Upper lobe of left lung (tissue), 6 donors: ENCODE measurements at places on chromosomes 12 and 14. TPM values are rescaled to one million over a fixed set of nuclear protein-coding genes. Genes with fewer than 3 reads are reported as not detected.

Gene NYNRIN
- 16.8 TPM for total RNA-seq

DNA sequence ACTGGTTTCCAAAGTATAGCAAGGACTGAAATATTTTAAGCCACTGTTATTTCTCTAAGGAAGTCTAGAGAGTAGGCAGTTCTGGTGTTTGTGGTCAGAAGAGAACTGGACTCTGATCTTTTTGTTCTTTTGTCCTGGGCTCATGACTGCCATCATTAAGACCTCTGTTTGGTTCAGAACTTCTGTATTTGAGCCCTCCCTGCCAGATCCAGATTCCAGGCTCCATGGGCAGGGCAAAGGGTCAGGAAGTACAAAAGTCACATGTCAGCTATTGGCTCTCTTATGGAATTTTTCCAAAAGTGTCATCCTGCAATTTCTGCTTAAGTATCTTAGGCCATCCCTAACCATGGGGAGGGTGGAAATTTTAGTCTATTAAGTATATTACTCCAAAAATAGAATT, 6.8 kb downstream of the PIWIL1 start:
- H3K27ac ChIP-seq: no peak overlapping the region
- no peaks in the 10 kb centered on the region for H3K27me3 ChIP-seq
- H3K4me3 ChIP-seq: no peak overlapping the region
- DNase-seq: no peak

Gene ANAPC7
- total RNA-seq: 45.1 TPM

DNA sequence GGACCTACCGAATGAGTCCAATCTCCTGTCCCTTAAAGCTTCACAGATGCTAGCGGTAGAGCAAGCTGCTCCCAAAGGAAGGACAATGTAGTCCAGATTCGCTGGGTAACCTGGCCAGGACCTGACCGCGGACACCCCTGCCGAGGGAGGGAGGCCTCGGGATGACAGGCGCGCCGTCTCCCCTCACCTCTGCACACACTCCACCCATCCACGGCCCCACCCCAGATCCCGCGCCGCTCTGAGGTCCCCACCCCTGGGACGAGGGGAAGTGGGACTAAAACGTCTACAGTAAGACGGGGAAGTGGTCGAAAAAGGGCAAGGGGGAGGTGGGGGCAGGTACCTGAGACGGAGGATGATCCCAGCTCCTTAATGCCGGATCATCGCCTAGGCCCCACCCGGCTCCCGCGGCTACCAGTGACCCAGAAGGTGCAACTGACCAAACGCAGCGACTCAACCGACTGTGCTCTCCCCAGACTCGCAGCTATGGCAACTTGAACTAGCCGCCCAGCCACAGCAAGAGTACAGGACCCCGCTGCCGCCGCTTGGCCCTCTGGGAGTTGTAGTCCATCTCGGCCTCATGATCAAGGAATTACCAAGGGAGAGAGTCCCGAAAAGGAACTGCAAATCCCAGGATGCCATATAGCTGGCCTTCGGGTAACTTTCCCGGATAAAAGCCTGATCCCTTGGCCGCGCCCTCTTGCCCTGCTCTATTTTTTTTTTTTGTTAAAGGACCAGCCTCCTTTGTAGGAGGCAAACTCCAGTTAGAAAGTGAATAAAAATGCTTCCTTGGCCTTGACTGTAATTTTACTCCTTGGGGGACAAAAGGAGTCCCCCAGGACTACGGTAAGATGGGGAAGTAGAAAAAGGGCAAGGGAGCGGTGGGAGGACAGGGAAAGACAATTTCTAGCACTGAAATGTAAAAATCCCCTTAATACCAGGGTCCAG, at the start of gene CEP128:
CEP128 (minus strand) TSS at position 498 of the 945 bp plus-strand sequence.
- no peaks in the 10 kb centered on the region for H3K36me3 ChIP-seq
- DNase-seq: peak; percentile 93
- peak within 1 kb of the TSS; percentile 70 for H3K4me3 ChIP-seq

DNA sequence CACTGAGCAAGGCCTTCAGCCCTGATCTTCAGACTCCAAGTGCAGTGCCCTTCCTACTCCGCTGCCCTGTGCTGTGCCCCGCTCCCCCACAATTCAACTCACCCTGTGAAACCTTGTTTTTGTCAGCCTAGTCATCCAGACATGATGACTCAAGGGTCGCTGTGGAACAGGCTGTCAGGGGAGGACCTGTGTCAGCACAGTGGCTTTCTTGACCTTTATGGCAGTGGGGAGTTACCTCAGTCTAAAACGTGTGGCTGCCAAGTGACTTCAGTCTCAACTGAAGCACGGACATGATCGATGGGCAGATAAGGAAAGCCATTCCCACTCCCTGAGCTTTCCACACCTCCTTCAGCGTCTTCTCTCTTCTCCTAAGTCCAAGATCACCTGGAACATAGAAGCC, 16.3 kb upstream of the FLVCR2 start:
- H3K27me3 ChIP-seq: no peaks in the 10 kb centered on the region
- H3K4me3 ChIP-seq: no peak overlapping the region
- peaks cover 18% of the 10 kb centered on the region for H3K4me1 ChIP-seq

DNA sequence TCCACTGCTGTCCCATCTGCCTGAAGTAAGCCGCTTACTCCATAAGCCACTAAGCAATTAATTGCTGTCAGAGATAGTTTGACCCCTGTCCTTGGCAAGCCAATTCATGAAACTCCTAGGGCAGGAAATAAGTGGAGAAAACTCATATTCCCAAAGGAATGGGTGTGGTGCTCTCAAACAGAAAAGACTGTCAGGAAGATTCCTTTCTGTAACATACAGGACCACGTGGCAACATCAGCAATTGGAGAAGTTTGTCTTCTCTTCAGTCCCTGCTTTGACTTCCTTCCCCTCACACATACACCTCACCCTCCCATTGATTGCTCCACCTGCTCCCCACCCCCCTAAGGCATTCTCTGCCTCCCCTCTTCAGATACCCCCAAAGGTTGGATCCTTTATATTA, 36.2 kb upstream of the MDM1 start:
- peaks cover 40% of the 10 kb centered on the region for H3K4me1 ChIP-seq
- H3K27me3 ChIP-seq: no peaks in the 10 kb centered on the region
- no peak for DNase-seq
- H3K4me3 ChIP-seq: no peak overlapping the region
- peak overlapping the region; percentile 94 for H3K27ac ChIP-seq
- H3K36me3 ChIP-seq: no peaks in the 10 kb centered on the region

GRCh38 chr14:68181519-68182326, 362.1 kb downstream of the RAD51B start:
- no peaks in the 10 kb centered on the region for H3K27me3 ChIP-seq
- H3K27ac ChIP-seq: no peak overlapping the region
- peaks cover 7% of the 10 kb centered on the region for H3K4me1 ChIP-seq
- H3K4me3 ChIP-seq: no peak overlapping the region
- no peaks in the 10 kb centered on the region for H3K36me3 ChIP-seq

DNA sequence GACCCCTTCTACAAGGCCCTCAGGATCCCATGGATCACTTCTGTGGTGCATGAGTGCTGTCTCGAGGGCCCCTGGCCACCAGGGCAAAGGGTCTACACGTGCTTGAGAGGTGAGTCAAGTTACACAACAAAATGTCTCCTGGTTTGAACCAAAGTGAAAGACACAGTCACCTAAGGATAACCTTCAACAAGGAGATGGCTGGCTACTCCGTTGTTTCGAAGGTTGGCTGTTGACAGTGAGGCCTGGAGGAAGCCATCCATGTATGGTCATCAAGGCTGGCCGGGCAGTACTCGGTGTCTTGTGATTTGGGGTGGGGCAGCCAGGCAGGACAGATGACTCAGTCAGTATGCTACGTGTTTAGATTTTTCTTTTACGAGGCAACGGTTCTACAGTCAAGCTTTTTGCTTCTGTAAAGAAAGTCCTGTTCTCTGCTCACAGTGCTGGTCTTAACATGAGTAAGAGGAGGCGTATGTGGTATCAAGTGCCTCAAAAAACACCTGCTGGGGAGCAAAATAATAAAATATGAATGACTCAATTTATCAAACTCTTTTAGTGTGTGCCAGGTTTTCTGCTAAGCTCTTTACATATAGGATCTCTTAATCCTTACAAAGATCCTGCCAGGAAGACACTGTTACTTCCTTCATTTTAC, 18.0 kb upstream of the NT5DC3 start:
- DNase-seq: peak; percentile 65
- H3K27me3 ChIP-seq: no peaks in the 10 kb centered on the region
- H3K4me1 ChIP-seq: no peaks in the 10 kb centered on the region
- no peak overlapping the region for H3K27ac ChIP-seq
- H3K4me3 ChIP-seq: no peak overlapping the region

- peaks cover 8% of the 10 kb centered on the region for H3K4me1 ChIP-seq
- DNase-seq: no peak
- H3K36me3 ChIP-seq: no peaks in the 10 kb centered on the region
- no peak overlapping the region for H3K27ac ChIP-seq
- H3K4me3 ChIP-seq: no peak overlapping the region
- H3K27me3 ChIP-seq: no peaks in the 10 kb centered on the region
Observed at GRCh38 chr12:94638521-94638920, 11.8 kb downstream of the TMCC3 start.

Gene PTPRR
- 2.7 TPM for total RNA-seq

GRCh38 chr12:132954471-132955048, 1.5 kb downstream of the ZNF605 start:
- H3K27me3 ChIP-seq: no peaks in the 10 kb centered on the region
- H3K27ac ChIP-seq: no peak overlapping the region
- peaks cover 15% of the 10 kb centered on the region for H3K4me1 ChIP-seq
- H3K36me3 ChIP-seq: peaks cover 10% of the 10 kb centered on the region

GRCh38 chr14:77375164-77375950, 1.5 kb downstream of the TMED8 start:
- no peaks in the 10 kb centered on the region for H3K27me3 ChIP-seq
- no peak for DNase-seq
- H3K27ac ChIP-seq: no peak overlapping the region
- H3K4me3 ChIP-seq: no peak overlapping the region
- H3K4me1 ChIP-seq: peaks cover 16% of the 10 kb centered on the region
- no peaks in the 10 kb centered on the region for H3K36me3 ChIP-seq

DNA sequence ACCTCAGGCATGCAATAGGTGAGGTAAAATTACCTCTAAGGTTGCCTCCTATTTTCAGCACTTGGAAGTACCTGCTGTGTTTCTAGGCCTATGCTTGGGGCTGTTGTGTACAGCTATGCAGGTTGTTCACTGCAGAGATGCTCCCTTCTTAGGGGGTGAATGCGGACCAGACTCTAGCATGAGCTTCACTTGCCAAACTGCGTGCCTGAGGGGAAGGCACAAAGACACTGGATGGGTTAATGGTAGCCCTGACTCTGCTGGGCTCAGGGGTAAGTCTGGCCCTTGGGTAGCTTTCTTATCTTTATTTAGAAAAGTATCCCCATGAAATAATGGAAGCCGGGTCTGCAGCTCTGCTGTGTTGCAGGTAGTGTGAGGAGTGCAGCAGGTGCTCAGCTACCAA, 35.7 kb downstream of the B4GALNT3 start:
- no peak for DNase-seq
- no peaks in the 10 kb centered on the region for H3K4me1 ChIP-seq
- no peaks in the 10 kb centered on the region for H3K36me3 ChIP-seq
- no peak overlapping the region for H3K4me3 ChIP-seq
- H3K27me3 ChIP-seq: no peaks in the 10 kb centered on the region
- no peak overlapping the region for H3K27ac ChIP-seq

Gene AICDA
- not detected for total RNA-seq

Gene GOLT1B
- total RNA-seq: 30.1 TPM

Gene POLE
- total RNA-seq: 26.1 TPM

GRCh38 chr14:100820957-100821356, 5.0 kb upstream of the MEG3 start:
- H3K4me3 ChIP-seq: no peak overlapping the region
- no peak overlapping the region for H3K27ac ChIP-seq
- peaks cover 7% of the 10 kb centered on the region for H3K4me1 ChIP-seq
- no peak for DNase-seq
- H3K36me3 ChIP-seq: no peaks in the 10 kb centered on the region

- peaks cover 6% of the 10 kb centered on the region for H3K36me3 ChIP-seq
- no peaks in the 10 kb centered on the region for H3K4me1 ChIP-seq
- no peak overlapping the region for H3K27ac ChIP-seq
- no peaks in the 10 kb centered on the region for H3K27me3 ChIP-seq
- DNase-seq: no peak
Observed at GRCh38 chr12:132583736-132584135, 26.6 kb downstream of the LRCOL1 start.

DNA sequence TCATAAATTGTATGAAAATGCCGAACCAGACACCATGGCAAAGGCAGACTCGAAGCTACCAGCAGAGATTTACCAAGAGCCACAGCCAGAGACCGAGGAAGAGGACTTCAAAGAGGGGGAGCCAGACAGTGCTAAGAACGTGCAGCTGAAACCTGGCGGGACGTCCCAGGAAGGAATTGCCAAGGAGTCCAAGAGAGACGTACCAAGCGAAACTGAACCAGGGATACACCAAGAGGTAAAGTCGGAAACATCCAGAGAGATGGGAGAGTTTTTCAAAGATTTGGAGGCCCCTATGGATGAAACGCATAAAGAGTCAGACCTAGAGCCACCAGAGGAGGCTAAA, 294 bp downstream of the SAMD15 start:
- peaks cover 20% of the 10 kb centered on the region for H3K4me1 ChIP-seq
- H3K27ac ChIP-seq: peak overlapping the region; percentile 76
- H3K27me3 ChIP-seq: no peaks in the 10 kb centered on the region
- no peak for DNase-seq

Gene CISTR
- total RNA-seq: not detected

DNA sequence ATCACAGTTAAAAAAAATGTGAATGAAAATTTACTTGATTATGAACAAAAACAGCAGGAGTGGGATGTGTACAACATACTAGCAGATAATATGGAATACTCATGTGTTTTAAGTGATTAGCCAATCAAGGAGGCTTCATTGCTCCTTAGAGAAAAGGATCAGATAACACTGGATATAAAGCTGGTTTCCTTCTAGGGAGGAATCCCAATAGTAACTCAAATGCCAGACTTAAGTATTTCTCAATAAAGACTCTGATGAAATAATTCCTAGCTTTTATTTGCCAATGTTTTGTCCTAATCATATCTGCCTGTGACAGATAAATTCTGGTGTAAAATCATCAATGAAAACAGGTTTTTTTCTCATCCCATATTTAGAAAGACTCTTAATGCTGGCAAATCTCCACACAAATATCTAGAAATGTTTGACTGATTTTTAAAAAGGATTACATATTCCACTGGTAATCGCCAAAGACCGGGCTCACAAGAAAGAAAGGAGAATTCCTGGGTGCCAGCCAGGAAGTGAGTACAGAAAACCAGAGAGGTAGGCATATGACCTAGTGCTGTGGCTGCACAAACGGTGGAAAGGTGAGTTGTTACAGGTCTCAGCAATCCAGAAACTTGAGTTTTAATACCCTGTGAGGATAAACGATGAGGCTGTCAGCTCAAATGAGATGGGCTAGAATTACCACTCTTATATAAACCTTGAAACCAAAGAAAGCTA, 108.6 kb upstream of the TTC7B start:
- H3K4me3 ChIP-seq: no peak overlapping the region
- no peaks in the 10 kb centered on the region for H3K27me3 ChIP-seq
- no peaks in the 10 kb centered on the region for H3K4me1 ChIP-seq

- no peak for DNase-seq
- H3K36me3 ChIP-seq: no peaks in the 10 kb centered on the region
- no peak overlapping the region for H3K4me3 ChIP-seq
- peaks cover 27% of the 10 kb centered on the region for H3K4me1 ChIP-seq
Observed at GRCh38 chr14:103828315-103828967, 18.9 kb downstream of the PPP1R13B start.

Gene GLIPR1L1
- total RNA-seq: not detected

Gene SLC6A13
- 1.6 TPM for total RNA-seq

Gene SFSWAP
- 136 TPM for total RNA-seq
